ENCODE measurements at places on chromosomes 3 and 15.

GRCh38 chr3:37620071-37620635 is 241.5 kb upstream of the CTDSPL start:
- DNase-seq, result no peak

GRCh38 chr15:60840703-60841411 is 361.9 kb upstream of the ICE2 start:
- no peak for DNase-seq

DNA sequence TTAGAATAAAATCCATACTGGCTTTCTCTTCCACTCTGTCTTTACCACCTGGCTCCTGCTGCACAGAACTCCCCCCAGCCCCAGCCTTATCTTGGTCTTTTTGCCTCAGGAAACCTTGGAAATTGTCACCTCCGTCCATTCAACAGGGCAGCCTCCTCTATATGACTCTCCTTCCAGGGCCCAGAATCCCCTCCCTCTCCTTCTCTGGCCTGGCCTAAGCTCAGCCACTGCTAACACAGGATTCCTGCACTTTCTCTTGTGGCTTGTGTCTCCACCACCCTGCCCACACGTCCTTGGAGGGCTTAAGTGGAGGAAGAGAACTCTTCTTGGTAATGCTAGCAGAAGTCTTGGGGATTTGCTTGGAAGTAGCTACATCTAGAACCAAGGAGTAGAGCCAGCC is 1.5 kb upstream of the IL17RD start:
- no peak for DNase-seq

GRCh38 chr15:23420806-23421575 is 26.1 kb downstream of the GOLGA6L2 start:
- no peak for DNase-seq

GRCh38 chr15:85785887-85786780 is 8.6 kb downstream of the KLHL25 start:
- no peak for DNase-seq

DNA sequence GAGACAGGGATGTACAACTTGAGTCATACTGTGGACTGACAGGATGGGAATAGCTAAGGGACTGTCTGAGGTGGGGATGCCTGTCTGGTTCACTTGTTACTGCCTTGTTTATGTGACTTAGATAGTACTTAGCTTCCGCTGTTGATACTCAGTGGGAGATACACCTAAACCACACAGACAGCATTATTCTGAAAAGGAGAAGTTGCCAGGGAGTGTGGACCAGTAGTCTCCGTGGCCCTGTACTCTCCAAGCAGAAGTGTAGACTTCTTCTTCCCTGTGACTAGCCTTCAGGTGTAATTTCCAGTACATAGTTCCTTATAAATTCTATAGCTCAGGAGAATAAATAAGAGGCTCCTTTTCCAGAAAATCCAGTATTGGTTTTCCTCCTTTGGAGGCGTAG is 5.1 kb downstream of the HIGD2B start:
- no peak for DNase-seq

DNA sequence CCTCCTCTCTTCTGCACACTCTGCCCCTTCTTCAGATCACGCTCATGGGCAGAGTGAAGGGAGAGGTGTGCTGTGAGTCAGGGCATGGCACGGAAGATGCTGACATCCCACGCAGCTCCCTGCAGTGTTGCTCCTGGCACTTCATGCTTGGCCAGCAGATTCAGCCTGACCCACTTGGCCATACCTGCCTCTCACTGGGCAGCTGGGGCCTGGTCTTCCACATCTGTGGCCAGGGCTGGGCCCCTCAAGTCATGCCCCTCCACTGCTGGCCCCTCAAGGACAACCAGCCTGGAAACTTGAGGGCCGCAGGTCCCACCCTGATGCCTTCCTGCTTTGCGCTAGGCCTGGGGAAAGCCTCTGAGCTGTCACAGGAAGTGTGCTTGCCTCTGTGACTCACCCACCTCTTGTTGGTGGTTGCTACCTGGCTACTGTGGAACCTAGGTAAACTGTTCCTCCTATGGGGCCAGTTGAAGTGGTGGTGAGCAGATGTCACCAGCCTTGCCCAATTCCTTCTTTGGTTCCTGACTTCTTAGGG is 48.7 kb downstream of the BSN start:
- DNase-seq, result peak; percentile 7

DNA sequence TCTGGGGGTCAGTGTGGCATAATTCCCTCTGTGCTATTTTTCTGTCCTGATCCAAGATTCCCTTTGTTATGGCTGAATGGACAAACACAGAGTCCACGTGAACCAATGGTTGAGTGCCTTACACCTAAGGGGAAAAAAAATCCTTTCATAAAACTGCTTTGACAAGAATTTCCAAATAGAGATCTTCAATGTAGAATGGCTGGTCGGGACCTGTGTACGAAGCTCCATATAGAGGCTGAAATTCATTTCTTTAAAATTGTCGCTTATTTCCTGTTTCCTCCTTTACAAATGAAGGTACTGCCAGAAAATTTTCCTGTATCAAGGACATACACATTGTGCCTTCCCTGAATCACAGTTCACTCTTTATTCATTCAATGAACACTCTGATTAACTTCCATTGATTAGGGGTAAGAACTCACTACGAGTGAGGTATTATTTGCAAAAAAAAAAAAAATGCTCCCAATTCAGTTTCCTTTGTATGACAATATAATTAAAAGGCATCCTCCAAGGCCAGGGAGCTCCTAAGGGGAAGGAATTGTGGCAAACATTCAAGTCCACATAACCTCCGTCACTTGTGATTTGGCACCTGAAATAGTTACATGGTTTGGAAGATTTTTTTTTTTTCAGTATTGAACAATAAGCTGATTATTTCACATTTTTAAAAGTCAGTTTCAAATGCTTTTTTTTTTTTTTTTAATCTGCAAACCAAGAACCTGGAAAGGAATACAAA is 293.8 kb downstream of the MEX3B start:
- DNase-seq, result no peak

- DNase-seq, result no peak
Observed at GRCh38 chr3:13140596-13140995, 67.4 kb upstream of the IQSEC1 start.

GRCh38 chr3:127775398-127776109 is 46.8 kb downstream of the MGLL start:
- DNase-seq, result no peak

- DNase-seq, result no peak
Observed at GRCh38 chr15:53072077-53072476, 281.9 kb upstream of the ONECUT1 start.

GRCh38 chr15:47523681-47524475 is 193.4 kb upstream of the SEMA6D start:
- DNase-seq, result no peak

GRCh38 chr3:192905980-192906678 is 11.5 kb downstream of the MB21D2 start:
- no peak for DNase-seq

GRCh38 chr15:40290918-40291574 is 8.2 kb upstream of the ANKRD63 start:
- no peak for DNase-seq

DNA sequence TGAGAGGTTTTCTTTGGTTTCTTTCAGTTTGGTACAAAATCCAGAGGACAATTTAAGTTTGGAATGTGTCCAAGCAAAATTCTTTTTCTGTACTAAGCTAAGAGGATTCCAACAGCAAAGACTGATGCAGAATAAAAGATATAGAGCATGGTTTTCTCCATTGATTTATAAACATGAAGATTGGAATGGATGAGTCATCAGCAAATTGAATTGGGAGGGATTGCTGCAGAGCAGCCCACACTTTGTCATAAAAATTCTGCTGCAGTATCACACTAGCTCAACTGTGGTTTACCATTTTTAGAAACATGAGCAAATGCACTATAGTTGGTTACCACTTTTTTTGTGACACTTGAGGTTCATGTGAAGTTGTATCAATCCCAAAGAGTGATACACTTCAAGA is 16.1 kb upstream of the LARP6 start:
- no peak for DNase-seq

DNA sequence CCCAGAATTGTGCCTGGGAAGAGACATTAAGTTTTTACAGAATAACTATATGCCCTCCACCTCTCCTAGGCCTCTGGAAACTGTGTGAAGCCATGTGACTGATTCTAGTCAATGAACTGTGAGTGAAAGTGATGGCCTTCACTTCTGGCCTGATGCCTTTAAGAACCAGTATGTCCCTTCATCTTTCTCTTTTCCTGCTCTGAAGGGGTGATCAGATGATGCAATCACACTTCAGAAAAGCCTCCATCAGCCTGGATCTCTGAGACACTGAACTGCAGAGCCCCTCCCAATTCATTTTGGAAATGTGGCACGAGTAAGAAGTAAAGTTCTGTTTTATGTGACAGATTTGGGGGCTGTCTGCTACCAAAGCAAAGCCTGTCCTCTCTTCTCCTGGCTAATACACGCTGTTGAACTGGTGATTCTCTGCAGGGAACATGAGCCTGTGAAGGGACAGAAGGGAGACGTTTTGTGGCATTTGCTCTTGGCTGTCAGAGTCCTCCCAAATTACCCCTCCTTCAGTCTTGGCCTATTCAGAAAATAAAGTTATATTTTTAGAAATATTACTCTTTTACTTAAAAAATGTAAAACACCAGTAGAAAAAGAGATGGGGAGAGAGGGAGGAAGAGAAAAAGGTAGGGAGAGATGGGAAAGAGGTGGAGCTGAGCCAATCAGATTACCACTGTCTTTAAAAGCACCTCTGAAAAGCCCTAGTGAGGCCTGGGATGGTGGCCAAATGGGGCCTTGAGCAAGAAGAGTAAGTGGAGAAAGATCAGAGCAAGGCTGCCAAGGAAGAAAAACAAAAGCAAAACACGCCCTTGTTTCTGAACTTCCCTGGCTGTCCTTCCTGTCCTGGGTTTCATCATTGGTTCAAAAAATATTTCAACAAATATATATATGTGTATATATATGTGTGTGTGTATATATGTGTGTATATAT is 40.9 kb upstream of the RYK start:
- DNase-seq, result no peak

Data from effector CD8-positive, alpha-beta T cell (primary cell).